ENCODE measurements at places on chromosomes 1 and 21. TPM values are rescaled to one million over a fixed set of nuclear protein-coding genes. Genes with fewer than 3 reads are reported as not detected.
A peak's percentile ranks its signal among the peaks of the same experiment; 100 is the strongest.

The FCGR1A gene
- not detected for total RNA-seq

The MCOLN3 gene
- 1.6 TPM for total RNA-seq

The CCDC27 gene
- total RNA-seq: not detected

The KIAA1614 gene
- 0.94 TPM for total RNA-seq

The MTARC1 gene
- not detected for total RNA-seq

The REN gene
- not detected for total RNA-seq

The HSD3B1 gene
- total RNA-seq: not detected

The MRPS21 gene
- total RNA-seq: 88.5 TPM

The TMEM240 gene
- total RNA-seq: 6.8 TPM

The LMO4 gene
- total RNA-seq: 32.2 TPM

The CHIA gene
- not detected for total RNA-seq

The PDZK1IP1 gene
- not detected for total RNA-seq

The OLFM3 gene
- 85.0 TPM for total RNA-seq

The SCAF4 gene
- total RNA-seq: 57.0 TPM

The NBPF11 gene
- total RNA-seq: 14.1 TPM

The ABCA4 gene
- 0.44 TPM for total RNA-seq

DNA sequence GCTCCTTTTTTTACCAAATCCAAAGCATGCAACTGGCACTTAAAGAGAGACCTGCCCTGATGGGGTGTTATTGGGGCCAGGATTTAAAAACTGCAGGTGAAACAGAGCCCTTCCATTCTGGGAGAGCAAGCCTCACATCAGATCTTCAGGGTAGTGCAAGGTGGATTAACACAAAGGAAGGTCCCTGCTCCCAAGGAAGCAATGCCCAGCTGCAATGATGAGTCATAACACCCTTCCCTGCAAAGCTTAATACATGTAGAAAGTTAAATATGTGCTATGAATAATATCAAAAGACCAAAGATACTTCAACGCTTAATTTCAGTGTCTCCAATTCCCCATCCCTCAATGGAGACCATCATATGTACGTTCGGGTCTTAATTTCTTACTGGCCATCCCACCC lies 508.0 kb downstream of the OMA1 start:
- DNase-seq: no peak

DNA sequence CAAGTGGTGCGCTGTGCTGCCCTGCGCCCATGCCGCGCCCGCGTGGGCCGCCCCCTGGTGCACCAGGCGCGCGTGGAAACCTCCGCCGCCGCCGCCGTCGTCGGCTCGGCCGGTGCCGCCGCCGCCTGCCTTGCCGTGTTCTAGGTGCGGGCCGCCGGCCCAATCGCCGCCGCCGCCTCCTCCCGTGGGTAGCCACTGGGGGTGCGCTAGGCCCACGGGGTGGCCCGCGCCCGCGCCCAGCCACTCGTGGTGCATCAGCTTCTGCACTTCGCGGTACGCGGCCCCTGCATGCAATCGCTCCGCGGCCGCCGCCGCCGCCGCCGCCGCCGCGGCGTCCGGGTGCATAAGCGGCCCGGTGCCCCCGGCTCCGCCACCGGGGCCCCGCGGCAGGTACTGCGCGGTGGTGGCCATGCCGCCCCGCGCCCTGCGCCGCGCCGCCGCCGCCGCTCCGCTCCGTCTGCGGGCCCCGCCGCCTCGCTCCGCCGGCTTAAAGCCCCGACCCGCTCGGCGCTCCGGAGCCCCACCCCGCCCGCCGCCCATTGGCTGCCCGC lies at the start of gene POU3F1:
POU3F1 (minus strand) TSS at position 461 of the 551 bp plus-strand sequence; CDS start at position 411, 50 bp downstream.
- DNase-seq: no peak

DNA sequence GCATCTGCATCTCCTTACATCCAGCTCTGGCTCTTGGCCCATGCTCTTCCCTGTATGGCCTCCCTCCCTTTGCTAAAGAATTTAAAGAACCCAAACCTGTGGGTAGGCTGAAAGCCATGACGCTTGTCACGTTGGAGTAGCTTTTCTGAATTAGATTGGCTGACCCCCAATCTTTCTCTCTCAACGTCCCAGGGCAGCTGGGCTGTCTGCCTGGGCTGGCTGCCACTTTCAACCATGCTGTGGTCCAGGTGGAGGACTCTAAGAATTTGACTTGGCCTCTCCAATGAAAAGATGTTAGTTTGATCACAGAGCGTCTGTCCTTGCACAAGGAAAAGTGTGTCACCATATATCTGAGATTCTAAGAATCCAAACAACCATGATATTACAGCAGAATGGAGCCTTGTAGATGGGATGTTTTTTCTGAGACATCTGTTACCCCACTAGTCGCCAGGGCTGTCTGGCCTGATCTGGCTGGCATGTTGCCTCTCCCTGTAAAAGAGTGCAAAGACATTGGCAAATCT lies 6.5 kb upstream of the IGSF3 start:
- DNase-seq: no peak

GRCh38 chr21:46160657-46160906 lies 5.2 kb upstream of the FTCD start:
- no peak for DNase-seq

DNA sequence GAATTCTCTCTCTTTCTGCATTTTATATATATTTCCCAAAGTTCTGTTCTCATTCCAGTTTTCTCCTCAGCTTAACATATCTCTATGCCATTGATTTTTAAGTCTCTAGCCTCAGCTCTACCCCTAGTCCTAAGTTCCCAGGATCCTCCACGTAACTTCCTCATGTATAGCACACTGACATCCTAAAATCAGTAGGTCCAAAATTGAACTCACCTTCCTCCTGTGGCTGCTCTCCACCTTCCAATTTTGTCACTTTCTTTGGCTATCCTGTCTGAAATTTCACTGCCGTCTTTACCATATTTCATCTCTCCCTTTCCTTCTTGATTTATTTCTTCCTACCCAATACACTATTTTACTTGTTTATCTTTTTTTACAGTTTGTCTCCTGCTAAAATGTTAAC lies 1.5 kb downstream of the SLAMF6 start:
- no peak for DNase-seq

DNA sequence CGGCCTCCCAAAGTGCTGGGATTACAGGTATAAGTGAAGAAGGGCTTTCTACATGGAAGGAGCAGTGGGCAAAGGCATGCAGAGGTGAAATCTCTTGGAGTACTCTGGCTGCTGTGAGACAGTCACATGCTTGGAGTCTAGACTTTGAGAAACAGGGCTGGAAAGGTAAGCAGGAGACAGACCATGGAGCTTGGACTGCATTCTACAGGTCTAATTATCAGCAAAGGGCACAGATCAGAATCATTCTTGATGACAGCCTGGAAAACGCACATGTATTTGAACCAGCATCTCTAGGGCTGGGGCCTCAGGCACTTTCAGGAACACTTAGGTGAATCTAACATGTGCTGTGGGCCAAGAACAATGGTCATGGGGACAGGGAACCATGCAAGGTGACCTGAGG lies 7.3 kb upstream of the PRELP start:
- DNase-seq: no peak

GRCh38 chr1:15332525-15332924 lies 77.2 kb upstream of the EFHD2 start:
- no peak for DNase-seq

GRCh38 chr1:145690587-145691558 lies 16.3 kb downstream of the PDZK1 start:
- peak; percentile 13 for DNase-seq

DNA sequence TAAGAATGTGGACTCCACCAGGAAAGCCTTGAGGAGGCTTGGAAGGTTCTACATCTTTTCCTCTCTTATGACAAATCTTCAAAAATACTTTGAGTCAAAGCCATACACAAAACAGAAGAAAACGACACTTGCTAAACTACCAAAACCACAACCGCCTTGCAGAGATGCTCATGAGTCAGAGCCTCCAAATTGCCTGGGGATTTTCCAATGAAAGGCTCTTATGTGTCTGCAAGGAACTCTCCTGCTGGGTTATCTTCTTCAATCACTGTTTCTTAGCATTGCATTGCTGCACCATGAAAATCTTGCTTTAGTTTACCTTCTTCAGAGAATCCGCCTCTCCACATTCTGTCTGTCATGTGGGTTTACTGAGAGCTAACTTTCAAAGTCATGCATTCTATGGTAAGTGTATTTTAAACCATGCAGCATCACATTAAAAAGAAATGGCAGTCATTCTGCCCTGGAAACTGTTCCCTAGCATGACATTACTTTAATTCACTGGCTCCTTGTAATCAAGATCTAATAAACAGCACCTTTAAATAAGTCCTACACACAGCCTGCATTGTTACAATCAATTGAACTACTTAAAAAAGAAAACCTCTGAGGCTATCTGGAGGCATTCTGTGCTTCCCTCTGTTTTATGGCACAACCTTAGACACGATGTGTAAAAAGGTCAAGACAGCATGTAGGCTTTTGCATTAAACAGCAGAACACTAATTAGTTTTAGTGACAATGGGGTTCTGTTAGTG lies 210.0 kb upstream of the FOXD3 start:
- peak; percentile 93 for DNase-seq

- no peak for DNase-seq
Observed at GRCh38 chr21:38244885-38245869, 11.6 kb upstream of the KCNJ15 start.

- DNase-seq: no peak
Observed at GRCh38 chr21:16865632-16866031, 647.2 kb upstream of the CXADR start.

DNA sequence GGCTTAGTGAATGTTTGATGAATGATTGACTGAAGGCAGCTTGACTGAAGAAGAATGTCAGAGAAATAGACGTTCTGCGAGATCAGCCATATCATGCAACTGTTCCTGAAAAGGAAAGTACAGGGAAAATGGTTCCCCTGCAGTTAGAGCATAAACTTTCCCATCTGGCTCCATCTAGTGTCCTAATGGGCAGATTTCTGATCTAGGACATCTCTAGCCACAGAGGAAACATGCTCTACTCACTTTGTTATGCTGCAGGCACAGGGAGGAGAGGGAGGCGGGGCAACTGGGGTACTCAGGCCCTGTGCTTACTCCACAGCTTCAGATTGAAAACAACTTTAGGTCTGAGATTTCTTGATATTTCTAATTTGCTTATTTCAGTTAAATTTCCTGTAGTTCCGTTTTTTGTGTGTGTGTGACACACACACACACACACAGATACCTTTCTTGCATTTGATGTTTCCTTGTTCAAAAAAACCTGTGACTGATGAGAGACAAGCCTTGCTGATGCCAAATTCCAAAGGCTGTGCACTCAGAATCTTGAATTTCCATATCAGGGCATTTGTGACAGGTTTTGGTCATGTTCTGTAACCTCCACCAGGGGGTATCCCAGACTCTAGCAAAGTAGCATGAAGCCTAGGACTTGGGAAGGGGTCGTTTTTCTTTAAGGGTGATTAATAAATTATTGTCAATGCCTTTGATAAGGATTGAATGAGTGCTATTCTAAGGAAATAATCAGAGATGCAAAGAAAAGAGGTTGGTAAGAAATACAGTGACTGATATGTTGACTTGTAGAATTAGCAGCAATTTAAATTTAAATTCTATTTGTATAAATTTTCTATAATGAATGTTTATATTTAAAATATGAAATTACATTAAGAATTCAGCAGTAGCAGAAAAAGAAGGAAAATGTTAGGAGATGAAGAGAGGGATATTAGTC lies 139.7 kb upstream of the BEND5 start:
- peak; percentile 84 for DNase-seq

- no peak for DNase-seq
Observed at GRCh38 chr21:37415939-37416338, 49.4 kb downstream of the DYRK1A start.

GRCh38 chr1:184479435-184480167 lies 92.8 kb downstream of the C1orf21 start:
- no peak for DNase-seq

- DNase-seq: no peak
Observed at GRCh38 chr1:17308593-17308992, 596 bp downstream of the PADI4 start.

- DNase-seq: no peak
Observed at GRCh38 chr21:34131586-34131985, 58.2 kb downstream of the MRPS6 start.

DNA sequence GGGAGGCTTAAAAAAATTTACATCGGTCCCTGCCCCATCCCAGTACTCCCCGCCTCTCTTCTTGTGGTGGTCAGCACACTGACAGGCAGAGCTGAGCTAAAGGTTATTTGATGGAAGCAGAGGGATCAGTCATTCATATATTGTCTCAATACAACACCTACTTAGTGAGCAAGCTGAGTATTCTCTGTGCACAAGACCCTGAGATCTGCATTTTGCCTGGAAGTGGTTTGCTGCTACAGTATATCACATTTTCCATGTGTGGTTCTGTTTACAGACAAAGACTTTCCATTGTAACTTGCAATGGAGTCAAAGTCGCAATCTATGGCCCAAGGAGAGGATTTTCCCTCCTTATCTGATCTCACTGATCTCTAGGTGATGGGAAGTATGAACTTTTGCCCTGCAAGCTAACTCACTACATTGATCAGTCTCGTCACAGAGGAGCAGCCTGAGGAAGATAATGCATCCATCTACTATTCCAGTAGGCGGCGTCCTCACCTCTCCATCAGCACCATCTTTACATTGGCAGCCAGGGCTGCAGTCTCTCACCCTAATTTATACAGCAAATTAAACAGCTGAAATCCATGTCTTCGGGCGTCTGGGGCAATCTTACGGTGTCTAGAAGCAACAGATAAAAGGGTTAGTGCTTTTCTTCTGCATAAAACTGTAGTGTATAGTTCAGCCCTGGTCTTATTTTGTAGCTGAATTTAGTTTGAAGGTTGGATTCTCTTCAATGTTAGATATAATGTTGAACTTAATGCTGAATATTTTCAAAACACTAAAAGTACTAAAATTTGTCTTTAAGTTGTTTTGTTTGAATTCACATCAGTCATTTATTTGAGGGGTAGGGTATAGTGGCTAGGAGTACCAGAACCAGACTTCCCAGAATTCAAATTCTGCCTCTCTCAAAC lies 3.2 kb upstream of the TRAF5 start:
- peak; percentile 83 for DNase-seq

DNA sequence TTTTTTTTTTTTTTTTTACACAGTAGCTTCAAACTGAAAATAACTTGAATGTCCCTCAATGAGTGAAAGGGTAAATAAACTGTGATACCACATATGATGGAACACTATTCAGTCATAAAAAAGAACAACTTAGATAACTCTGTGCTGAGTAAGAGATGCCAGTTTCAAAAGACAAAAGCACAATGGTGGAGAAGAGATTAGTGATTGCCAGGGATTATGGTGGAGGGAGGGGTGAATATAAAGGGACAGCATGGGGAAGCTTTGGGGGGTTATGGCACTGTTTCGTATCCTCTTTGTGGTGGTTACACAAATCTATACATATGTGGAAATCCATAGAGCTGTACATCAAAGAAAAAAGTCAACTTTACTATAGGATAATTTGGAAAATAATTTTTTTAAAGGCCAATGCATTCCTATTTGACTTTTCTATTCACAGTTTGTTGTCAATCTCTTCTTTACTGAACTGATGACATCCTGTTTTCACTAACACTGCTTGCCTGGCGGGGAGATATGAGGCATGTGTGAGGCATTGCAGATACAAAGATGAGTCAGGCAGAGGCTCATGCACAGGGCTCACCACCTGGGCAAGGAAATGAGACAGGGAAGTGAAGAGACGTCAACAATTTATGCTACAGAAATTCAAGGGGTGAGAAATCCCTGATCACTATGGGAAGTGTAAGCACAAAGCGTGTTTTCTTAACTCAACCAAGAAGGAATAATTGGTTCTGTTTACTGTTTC lies 302.7 kb downstream of the DUSP10 start:
- peak; percentile 33 for DNase-seq

- DNase-seq: no peak
Observed at GRCh38 chr1:112389689-112390088, 6.3 kb upstream of the CTTNBP2NL start.

- no peak for DNase-seq
Observed at GRCh38 chr1:55131218-55131617, 83.9 kb downstream of the USP24 start.

GRCh38 chr21:38637161-38637560 lies 138.9 kb upstream of the ERG start:
- no peak for DNase-seq

All from A673 (cell line).